ENCODE measurements at places on chromosomes 13 and 19.

- DNase-seq: no peak
Measured at GRCh38 chr19:29247051-29247450, 34.1 kb upstream of the UQCRFS1 start.

GRCh38 chr13:51997641-51998330 lies 13.5 kb downstream of the ATP7B start:
- no peak for DNase-seq

DNA sequence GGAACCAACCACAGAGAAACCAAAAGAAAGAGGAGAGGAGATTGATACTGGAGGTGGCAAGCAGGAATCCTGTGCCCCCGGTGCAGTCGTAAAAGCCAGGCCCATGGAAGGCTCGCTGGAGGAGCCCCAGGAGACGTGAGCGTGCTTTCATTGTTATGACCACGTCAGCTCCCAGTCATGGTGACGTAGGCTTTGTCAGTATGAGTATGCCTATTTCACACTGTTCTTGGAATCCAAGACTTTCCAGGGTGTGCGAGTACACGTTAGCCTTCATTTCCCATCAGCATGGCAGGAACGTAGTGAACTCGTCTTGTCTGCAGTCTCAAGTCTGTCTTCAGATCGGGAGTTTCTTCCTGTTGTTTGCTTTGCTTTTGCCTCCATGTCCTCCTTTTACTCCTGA lies 15.4 kb upstream of the CHAMP1 start:
- no peak for DNase-seq

GRCh38 chr19:18219911-18220631 lies 6.2 kb downstream of the PDE4C start:
- DNase-seq: no peak

- no peak for DNase-seq
Measured at GRCh38 chr13:45036206-45036605, 46.9 kb downstream of the GPALPP1 start.

DNA sequence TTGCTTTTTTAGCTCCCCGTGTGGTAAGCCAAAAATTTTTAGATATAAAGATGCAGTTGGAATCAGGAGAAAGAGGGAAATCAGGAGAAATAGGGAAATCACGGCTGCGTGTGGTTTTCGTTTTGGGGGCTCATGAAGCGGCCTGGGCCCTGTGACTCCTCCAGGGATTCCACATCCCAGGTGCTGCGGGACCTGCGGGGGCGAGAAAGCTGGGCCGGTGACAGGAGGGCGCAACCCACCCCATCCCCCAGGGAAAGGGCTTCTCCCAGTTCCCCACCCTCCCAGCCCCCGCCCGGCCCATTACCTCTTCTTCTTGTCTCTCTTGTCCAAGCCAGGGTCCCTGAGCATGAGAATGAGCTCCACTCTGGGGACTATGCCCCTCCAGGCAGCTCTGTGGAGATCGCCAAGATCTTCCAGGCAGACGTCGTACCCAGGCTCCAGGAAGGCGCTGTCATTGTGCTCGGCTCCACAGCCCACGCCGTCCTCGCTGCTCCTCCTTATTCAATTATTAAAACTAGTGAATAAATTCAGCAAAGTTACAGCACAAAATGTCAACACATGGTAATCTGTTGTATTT lies 111.0 kb downstream of the MRPL57 start:
- DNase-seq: no peak

- DNase-seq: no peak
Measured at GRCh38 chr19:1685046-1685445, 32.6 kb upstream of the TCF3 start.

GRCh38 chr19:48043675-48044258 lies at the start of gene CABP5:
TSS of gene CABP5 (minus strand) at chr19:48044079. CDS start at chr19:48043922, 157 bp downstream.
- no peak for DNase-seq

DNA sequence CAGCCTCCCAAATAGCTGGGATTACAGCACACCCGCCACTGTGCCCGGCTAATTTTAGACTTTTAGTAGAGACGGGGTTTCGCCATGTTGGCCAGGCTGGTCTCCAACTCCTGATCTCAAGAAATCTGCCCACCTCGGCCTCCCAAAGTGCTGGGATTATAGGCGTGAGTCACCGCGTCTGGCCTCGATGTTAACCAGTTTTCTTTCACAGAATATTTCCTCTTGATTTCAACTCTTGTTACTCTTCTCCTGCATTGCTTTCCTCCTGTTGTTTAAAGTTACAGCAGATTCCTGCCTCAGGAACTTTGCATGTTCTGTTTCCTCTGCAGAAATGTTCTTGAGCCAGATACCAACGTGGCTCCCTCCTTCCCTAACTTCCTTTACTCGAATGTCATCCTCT lies 3.7 kb upstream of the PEX11G start:
- no peak for DNase-seq

GRCh38 chr19:4570402-4570801 lies 10.9 kb upstream of the SEMA6B start:
- DNase-seq: no peak

DNA sequence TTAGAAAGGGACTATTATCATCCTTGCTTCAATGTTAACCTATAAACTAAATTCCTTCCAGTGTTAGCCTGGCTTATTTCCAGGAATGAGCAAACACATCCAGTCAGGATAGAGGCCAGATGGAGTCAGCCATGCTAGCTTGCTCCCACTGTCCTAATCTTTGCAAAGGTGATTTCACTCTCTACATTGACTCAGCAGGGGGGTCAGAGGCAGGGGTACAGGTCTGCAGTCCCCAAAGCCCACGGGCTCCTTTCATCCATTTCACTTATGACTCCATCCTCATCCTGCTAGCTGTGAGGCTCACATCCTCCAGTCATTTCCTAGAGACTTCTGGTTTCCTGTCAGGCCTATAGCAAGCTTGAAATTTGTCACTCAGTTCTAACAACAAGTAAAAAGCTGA lies 63.4 kb upstream of the CEACAM8 start:
- DNase-seq: no peak

GRCh38 chr19:31127134-31127967 lies 221.9 kb downstream of the TSHZ3 start:
- peak; percentile 94 for DNase-seq

- no peak for DNase-seq
Measured at GRCh38 chr13:51804295-51805172, 571 bp upstream of the DHRS12 start.

GRCh38 chr13:68940049-68940448 lies 1167.6 kb upstream of the ATXN8OS start:
- DNase-seq: no peak

DNA sequence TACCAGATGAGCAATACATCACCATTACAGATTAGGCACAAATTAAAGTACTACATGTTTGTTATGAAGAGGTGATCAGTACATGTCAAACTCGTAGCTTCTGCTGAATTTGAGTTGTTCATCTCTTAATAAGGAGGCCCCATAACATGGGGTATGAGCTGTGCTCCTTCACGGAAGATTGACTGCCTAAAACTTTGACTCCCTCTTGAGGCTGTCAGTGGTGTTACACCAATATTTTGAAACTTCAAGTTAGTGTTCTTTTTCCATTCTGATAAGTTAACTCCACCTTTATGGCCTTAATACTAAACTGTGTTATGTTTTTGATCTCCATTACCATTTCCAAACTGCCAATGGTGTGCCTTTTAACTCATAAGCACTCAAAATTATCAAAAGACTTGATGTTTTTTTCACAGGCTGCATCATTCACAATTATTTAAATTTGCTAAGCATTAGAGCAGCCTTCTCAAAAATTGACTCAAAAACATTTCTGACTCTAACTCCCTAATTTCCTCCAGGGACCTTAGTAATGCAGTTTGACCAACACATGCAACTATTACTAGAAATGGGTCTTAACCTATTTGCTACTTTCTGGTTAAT lies 1591.5 kb downstream of the PCDH9 start:
- DNase-seq: no peak

DNA sequence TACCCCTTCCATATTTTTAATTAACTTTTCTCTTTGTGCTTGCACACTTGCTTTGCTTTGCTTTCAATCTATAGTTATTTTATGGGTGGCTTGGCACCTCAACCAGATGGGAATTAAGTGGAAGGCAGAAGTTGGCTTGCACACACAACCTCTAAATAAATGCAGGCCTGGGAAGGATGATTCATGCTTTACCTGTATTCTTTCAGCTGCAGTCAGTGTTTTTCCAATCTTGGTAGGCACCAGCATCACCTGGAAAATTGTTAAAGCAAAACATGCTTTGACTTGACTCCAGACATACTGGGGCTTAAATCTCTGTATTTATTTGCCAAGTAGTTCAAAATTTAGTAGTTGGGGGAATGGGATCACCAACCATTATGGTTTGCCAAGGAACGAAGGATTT lies 543.0 kb downstream of the GPC6 start:
- no peak for DNase-seq

DNA sequence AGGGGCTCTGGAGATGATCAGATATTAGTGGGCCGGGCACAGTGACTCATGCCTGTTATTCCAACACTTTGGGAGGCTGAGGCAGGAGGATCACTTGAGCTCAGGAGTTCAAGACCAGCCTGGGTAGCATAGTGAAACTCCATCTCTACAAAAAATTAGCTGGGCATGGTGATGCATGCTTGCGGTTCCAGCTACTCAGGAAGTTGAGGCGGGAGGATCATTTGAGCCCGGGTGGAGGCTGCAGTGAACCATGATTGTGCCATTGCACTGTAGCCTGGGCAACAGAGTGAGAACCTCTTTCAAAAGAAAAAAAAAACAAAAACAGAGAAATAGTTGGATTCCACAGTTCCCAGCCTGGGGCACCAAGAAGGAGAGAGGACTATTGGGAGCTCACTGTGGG lies 17.9 kb upstream of the SHFL start:
- DNase-seq: no peak

DNA sequence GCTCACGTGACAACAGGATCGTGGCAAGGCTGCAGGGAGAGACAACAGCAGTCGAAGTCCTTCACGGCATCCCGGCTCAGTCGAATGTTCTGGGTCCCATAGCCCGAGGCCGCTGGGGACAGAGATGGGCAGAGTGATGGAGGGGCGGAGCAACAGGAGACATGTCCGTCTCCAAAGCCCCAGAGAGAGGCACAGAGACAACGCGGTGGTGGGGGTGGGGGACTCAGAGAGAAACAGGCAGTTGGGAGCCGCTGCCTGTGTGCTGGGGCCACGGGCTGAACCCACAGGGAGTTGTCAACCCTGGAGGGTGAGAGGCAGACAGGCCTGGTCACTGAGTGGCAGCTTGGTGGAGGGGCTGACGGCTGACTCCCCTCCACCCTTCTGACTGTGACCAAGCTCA lies 20.4 kb downstream of the NOSIP start:
- DNase-seq: no peak

- DNase-seq: no peak
Measured at GRCh38 chr13:51327961-51328360, 11.5 kb upstream of the SERPINE3 start.

GRCh38 chr19:48442116-48443035 lies 3.4 kb upstream of the GRWD1 start:
- no peak for DNase-seq

- no peak for DNase-seq
Measured at GRCh38 chr19:48900477-48901406, 630 bp downstream of the NUCB1 start.

DNA sequence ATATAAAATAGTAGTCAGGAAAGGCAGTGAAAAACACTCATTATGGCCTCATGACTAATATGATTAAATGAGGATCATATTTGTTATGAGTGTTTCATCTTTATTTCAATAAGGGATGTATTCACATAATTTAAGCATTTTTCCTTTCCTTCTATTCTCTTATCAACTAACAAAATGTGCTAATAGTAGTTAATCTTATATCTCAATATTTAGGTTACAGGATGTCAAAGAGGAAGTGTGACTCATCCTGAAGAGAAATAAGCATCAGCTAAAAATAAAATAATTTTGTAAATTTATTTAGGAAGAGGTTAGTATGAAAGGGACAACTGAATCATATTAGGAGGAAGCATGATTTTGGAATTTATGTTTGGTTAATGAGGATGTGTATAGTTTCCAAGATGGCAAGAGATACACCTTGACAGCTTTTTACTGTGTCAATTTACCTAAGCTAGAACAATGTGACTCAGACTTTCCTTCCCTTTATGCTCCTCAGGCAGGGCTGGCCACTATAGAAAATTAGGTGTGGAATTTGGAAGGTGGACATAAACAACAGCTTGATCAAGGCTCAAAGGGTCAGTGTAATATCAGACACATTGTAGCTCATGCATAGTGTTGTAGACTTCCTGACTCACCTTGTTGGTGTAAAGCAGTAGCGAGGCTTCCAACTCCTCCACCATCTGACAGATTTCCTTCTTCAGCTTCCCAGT lies 172.7 kb downstream of the SLITRK1 start:
- no peak for DNase-seq

GRCh38 chr19:46491975-46492682 lies 3.5 kb downstream of the PNMA8B start:
- no peak for DNase-seq

GRCh38 chr19:50513746-50514345 lies at the start of gene ASPDH:
TSS of gene ASPDH (minus strand) at chr19:50513913. CDS start at chr19:50513823, 90 bp downstream.
- no peak for DNase-seq

DNA sequence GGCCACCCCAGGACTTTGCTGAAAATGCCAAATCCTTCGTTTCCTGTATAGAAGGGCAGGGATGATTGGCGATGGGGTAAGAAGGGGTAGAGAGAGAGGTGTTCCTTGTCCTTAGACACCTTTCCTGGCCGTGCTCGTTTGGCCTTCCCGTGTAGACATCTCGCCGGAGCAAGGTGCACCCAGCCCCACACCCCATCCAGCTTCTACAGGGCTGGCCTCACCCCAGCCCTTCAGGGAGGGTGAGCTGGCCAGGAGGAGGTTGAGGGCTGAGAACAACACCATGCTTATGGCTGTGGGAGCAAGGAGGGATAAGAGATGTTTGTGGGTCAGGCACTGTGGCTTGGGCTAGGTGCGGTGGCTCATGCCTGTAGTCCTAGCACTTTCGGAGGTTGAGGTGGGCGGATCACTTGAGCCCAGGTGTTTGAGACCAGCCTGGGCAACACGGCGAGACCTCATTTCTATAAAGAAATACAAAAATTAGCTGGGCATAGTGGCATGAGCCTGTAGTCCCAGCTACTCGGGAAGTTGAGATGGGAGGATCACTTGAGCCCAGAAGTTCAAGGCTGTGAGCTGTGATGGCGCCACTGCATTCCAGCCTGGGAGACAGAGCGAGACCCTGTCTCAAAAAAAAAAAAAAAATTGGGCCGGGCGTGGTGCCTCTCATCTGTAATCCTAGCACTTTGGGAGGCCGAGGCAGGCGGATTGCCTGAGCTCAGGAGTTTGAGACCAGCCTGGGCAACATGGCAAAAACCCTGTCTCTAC lies 15.5 kb downstream of the SMARCA4 start:
- no peak for DNase-seq

DNA sequence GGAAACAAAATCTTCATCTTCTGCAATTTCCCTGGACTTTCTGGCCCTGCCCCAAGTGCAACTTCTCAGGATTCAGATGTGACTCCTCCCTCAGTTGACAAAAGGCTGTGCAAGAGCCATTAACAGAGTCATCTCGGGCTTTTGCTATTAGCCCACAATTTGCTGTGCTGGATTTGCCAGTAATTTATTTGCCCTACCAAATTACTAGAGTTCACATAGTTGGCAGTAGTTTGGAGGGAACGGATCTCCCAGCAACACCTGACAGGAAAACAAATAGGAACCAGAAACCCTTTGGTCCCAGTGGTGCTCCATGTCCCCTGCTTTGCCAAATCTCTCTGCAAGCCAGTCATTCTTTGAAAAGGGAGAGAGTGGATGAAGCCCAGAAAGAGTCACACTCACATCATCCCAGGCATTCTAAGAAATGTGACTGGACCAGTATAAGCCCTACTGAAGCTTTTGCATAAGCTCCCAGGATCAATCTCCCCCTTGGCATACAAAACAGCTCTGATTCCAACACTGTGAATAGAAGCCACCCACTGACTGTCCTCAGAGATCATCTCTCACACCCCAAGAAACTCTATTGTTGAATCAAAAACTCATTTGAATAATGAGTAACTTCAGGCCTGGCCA lies 350.1 kb upstream of the NBEA start:
- no peak for DNase-seq

Data from BJ (cell line).